ENCODE measurements at places on chromosomes 11 and 22.

DNA sequence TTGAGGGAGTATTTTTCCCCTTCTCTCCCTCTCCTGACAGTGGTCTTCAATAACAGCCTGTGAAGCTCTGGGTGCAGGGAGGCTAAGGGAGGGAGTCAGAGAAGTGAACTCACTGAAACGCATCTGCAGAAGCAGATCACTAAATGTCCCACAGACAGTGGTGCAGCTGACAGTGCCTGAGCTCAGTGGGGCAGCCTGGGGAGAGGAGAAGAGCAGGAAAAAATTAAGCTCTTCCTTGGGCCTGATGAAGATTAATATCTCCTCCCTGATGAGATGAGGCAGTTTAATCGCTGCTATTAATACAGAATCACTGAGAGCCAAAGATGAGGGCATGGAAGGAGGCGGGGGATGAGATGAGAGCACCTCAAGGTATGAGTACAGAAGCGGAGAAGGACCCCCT lies 180.8 kb downstream of the LARGE1 start:
- DNase-seq = no peak

GRCh38 chr11:73445980-73446379 lies 69.8 kb downstream of the RELT start:
- no peak for DNase-seq

- DNase-seq = no peak
Observed at GRCh38 chr11:35321111-35321510, 98.2 kb downstream of the SLC1A2 start.

GRCh38 chr22:32396746-32397145 lies 15.3 kb downstream of the RTCB start:
- no peak for DNase-seq

DNA sequence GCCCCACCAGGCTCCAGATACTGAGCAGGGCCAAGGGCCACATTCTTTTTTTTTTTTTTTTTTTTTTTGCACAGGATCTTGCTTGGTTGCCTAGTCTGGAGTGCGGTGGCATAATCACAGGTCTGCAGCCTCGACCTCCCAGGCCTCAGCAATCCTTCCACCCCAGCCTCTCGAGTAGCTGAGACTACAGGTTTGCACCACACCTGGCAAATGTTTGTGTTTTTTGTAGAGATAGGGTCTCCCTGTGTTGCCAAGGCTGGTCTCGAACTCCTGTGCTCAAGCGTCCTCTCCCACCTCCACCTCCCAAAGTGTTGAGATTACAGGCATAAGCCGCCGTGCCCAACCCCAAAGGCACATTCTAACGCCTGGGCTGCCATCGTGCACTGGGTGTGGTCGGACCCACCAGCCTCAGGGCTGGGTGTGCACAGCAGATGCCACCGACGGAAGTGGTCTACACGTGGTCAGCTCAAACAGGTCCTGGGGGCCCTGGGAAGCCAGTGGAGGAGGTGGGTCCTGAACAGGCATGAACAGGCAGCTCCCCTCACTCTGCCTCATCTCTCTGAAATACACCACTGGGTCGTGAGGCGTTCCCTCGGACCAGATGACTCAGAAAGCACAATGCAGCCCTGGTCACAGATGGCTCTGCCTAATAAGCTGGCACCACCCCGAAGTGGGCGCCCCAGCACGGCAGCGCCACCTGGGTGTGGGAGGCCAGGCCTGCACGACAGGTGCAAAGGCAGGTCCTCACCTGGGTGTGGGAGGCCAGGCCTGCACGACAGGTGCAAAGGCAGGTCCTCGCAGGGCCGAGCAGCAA lies 5.1 kb upstream of the B4GALNT4 start:
- DNase-seq = peak; percentile 31

- DNase-seq = no peak
Observed at GRCh38 chr11:104699981-104700380, 198.3 kb downstream of the CASP12 start.

GRCh38 chr22:30860176-30861105 lies 108.1 kb downstream of the MORC2 start:
- no peak for DNase-seq

- no peak for DNase-seq
Observed at GRCh38 chr22:38948181-38948940, 9.0 kb upstream of the APOBEC3A start.

DNA sequence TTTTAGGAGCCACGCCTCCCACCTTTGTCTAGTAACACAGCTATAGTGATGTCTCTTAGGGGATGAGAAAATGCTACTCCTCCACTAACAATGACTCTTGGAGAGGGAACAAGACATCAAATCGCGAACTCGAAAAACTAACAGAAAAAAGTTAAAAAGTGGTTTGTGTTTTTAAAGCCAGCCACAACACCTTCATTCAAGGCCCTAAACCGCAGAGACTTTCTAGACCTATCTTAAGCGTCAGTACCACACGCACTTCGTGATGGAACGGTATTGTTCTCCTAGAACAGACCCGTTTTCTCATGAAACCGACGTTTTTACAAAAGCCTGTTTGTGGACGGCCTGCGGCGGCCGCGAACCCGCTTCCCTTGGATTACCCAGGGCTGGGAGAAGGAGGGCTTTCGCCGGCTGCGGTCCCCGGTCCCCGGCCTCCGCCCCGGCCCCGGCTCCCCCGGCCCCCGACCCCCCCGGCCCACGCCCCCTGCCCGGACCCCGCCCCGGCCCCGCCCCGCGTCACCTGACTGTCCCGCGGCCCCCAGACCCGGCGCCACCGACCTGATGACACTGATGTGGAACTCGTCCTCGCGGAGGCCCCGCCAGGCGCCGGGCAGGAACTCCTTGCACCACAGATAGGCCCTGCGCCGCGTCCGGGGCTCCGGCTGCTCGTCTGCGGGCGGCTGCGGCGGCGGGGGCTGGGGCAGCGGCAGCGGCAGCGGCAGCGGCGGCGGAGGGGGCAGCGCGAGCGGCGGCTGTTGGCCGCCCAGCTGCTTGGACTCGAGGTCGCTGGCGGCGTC lies 718 bp downstream of the CHKA start:
- no peak for DNase-seq

DNA sequence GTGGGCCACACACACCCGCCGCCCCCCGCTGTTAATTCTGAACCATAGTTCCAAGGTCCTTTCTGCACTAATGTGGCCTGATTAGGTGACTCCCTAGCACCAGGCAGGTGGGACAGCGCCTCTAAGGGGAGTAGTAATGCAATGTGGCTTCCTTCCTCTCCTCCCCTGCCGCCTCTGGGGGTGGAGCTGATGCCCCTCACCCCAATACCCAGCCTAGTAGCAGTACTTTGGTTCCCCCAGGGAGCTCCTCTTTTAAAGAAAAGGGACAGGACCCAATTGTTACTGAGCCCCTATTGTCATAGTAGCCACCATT lies 14.4 kb downstream of the RTN4RL2 start:
- DNase-seq = no peak

GRCh38 chr11:130848361-130849214 lies 67.7 kb downstream of the SNX19 start:
- DNase-seq = no peak

GRCh38 chr22:43682851-43683250 lies 129.3 kb downstream of the EFCAB6 start:
- no peak for DNase-seq

Data from activated CD4-positive, CD25-positive, alpha-beta regulatory T cell treated with anti-CD3 and anti-CD28 coated beads, Interleukin-2, amount 50 U/mL, for 16 hours (primary cell).